Right ventricle myocardium inferior (tissue), 1 donor: ENCODE measurements at places on chromosomes 2 and 18.

DNA sequence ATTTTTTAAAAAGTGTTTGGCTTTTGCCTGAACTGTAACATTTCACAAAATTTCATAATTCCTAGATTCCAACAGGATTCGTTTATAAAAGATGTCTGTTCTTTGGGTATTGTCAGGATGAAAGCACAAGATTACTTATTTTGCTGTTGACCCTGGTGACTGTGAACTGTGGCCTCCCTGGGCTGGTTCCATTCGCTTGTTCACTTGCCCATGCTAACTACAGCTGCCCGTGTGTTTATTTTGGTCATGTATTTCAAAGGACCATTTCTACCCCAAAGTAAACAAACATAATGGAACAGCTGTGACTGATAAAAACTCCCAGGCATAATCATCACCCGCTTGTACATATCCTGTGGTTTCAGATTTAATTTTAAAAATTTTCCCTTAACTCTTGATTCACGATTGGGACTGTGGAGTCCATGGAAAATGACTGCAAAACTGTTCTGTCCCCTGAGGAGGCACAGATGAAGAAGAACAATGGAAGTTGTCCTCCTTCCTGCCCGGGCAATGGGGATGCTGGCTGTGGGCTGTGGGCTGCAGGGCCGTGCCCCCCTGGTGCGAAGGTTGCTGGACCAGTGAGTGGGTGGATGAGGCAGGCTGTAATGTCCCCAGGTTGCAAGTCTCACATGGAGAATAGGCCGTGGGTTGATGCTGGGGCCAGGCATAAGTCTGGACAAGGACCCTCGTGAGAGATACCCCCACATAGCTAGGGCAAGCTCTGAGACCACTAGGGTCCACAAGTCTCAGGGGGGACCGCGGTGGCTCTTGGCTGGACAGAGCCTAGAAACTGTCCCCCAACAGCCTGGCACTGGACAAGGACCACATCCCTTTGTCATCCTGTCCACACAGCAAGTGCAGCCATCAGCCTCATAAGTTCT, 28.9 kb upstream of the HDAC4 start:
- DNase-seq = no peak

DNA sequence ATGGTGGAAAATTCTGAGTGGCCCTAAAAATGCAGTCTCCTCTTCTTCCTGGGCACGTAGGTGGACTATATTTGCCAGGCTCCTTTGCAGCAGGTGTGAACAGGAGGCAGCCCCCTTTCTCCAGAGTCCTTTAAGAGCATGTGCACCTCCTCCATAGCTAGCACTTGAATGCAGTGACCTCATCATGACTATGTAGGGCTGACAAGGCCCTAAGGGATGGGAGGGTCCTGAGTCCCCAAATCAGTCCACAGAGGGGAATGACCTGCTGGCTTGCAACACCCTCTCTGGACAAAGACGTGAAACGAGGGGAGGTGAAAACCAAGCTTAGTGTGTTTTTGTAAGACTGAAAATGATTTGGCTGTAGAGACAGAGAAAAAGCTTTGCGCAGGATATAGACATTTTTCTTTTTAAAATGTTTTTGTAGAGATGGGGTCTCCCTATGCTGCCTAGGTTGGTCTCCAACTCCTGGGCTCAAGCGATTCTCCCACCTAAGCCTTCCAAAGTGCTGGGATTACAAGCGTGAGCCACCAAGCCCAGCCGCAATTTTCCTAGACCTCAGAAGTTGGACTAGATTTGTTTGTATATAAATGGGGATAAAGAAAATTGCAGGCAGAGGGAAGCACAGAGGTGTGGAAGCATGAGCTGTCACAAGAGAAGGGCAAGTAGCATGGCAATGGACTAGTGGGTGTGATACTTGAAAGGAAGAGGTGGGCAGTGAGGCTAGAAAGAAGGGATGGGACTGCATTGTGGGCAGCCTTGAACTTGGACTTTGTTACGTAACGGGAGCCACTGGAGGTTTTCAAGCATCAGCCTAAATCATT, 28.8 kb downstream of the LONRF2 start:
- DNase-seq = no peak

DNA sequence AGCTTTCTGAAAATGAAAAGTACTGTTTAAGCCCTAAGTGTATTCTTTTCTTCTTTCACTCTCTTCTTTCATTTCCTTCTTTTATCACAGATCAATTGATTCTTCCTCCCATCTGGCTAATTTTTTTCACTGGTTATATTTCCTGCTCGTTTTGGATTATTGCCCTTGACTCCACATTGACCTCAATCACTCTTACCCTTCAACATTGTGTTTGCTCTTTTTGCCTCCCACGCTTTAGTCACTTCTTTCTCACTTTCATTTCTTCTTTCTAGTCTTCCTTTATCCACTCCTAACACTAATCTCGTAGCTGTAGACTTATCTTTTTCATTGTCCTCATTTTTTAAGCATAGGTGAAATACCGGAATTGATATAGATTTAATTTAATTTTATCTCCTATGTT, 320.3 kb upstream of the VRK2 start:
- DNase-seq = no peak

DNA sequence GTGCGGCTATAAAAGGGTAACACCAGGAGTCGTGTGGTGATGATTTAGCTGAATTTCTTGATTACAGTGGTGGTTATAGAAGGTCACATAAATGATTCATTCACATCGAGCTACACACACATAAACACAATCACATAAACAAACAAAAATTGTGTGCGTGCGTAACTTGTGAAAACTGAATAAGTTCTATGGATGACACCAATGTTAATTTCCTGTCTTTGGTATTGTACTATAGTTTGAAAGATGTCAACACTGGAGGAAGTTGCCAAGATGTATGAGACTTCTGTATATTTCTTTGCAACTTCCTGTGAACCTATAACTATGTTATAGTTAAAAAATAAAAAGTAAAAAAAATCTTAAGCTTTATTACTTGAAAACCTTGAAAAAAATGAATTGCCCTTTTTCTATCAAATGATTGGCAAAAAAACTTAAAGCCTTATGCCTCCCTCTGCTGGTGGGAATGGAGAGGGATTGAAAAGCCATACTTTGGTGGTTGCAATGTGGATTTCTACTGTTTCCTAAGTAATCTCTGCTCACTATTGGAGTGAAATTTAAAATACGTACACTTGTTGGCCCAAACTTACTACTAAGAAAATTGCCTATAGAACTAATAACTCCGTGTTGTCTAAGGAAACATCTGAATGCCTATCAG, 227.7 kb downstream of the RPIA start:
- DNase-seq = no peak

DNA sequence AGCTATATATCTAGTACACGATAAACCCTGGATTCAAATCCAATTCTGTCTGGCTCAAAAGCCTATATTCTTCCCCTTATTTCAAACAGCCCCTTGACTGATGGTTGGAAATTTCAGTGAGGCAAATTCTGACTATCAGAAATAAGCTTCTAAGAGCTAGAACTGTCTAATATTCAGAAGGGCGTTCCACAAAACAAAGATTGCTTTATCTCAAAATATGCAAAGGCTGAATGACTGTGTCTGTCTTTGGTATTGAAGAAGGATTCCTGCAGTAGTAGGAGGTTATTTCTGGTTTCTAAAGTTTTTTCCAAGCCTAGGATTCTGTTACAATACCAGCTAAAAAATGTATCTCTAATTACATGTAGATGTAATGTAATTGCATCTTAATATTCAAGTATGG, 31.1 kb downstream of the DRC1 start:
- no peak for DNase-seq

DNA sequence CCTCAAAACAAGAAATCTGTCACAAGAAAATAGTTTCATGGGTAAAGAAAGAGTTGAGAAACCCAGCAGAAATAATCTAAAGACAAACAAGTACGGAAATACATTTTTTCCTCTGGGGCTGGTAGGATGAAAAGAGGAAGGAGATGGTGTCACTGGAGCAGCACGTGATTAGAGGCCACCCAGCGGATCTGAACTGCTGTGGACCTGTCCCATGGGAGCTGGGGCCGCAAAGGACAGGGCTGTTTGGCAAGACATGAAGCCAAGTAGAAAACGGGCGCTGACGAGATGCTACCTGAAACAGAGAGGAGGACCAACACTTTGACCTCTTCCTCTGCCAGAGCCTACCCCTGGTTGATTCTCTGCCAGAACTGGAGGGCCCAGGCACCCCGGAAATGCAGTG, 295.4 kb upstream of the ATP5MC3 start:
- DNase-seq = peak; percentile 74

GRCh38 chr2:241612156-241613016, 24.6 kb downstream of the THAP4 start:
- DNase-seq = no peak

DNA sequence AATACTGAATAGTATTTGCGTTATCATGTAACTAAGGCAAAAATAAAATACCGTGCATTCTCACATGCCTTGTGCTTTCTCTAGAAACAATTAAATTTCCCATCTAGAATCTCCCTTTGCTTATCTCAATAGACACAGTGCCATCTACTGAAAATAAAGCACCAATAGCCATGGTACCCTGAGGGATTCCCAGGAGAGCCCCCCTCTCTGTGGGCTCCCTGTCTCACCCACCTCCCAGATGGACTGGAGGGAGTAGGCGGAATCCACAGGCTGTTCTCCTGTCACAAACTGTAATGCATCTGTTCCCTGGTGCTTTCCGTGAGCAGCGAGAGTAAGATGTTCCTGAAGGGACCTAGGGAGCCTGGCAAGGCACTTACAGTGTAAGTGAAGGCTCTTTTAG, 112.4 kb upstream of the UPP2 start:
- no peak for DNase-seq

DNA sequence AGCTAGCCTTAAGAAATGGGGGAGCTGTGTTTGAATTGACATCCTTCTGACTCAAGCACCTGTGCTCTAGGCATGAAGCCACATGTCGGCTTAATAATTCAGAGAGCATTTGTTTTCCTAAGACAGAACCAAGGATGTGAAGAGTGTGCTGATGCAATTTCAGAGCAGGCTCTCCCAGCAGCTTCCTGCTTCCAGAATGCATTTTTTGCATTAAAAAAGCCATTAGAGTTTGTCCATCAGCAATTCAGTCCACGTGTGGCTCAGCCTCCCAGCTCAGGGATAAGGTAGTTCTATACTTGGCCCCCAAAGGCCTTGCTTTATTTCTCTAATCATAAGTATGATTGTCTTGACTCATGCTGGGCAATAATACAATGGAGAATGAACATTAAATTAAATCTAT, 37.7 kb downstream of the DOCK10 start:
- DNase-seq = no peak

GRCh38 chr2:54908591-54908990, 141.7 kb downstream of the RTN4 start:
- DNase-seq = no peak

DNA sequence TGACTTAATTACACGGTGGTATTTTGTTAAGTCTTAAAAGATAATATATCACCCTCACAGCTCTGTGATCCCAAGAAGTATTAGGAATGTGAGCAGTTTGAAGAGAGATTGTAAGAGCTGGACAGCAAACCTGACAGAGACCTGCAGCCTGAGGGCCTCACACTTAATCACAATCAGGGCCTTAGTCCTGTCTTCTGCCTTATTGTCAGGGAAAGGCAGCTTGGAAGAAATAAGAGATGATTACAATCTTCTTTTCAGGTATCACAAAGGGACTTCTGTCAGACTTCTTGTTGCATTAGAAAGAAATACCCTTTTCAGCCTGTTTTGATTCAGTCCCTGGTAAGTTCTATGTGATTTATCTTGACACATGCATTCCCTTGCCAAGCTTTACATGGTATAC, 1433.8 kb upstream of the SLC39A10 start:
- no peak for DNase-seq

GRCh38 chr2:11411768-11412448, 54.1 kb downstream of the E2F6 start:
- no peak for DNase-seq

GRCh38 chr2:38116762-38117161, 40.8 kb upstream of the CYP1B1 start:
- no peak for DNase-seq

DNA sequence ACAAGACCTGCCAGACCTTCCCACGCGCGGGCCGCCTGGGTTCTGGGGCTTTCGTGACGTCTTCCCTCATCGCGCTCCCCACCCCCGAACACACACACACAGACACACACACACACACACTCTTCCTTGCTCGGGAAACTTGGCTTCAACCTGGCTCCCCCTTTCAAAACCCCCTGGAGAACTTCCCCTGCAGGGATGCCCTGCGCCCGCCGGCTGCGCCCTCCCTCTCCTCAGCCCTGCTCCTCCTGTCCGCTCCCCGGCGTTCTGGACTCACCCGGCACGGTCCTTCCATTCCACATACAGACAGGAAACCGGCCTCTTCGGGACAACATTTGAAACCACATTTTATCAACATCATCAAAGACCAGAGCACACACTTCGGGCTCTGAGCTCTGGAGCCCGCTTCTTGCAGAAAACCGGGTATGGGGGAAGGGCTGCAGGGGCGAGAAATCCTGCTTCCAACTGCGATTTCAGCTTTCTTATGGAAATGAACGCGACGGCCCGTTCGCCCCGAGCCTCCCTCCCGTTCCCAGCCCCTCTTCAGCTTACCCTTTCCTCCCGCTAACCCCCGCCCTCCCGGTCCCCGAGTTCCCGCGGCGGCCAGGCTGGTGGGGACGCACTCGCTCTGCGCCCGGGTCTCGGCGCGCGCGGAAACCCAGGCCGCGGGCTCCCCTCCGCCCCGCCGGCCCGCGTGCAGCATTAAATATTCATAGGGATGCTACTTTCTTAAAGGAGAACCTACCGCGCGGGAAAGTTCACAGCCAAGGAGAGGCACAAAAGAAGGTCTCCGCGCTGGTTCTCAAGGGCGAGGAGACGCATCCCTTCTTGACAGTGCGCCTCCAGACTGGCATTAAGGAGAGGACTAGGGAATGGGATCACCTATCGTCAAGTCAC, 18.3 kb downstream of the POU3F3 start:
- no peak for DNase-seq

DNA sequence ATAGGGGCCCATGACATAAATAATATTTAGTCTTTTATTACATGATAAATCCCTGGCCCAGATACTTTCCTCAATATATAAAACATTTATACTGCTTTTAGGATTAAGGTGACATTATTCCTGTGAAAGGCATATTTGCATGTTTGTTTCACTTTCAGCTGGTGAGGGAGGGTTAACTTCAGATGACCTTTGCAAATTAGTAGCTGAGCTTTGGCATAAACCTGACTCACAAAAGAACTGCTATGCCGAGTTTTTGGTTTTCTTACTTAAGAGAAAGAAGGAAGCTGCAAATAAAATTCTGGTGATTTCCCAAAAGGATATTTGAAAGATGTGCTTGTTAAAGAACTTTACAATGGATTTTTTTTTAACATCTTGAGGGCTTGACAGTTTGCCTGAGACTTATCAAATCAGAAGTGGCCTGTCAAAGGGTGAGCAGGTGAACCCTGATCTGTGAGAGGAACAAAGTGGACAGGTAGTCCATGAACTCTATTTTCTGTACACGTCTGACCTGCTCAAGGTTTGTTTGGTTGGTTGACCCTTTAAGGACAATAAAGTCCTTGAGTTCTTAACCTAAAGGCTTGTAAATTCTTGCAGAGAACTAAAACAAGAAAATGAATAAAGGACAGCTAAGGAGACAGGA, 93.5 kb downstream of the FAM124B start:
- DNase-seq = no peak

- no peak for DNase-seq
Observed at GRCh38 chr2:8514796-8515758, 166.8 kb upstream of the ID2 start.

- DNase-seq = no peak
Observed at GRCh38 chr18:2970772-2971659, 41.9 kb downstream of the LPIN2 start.
